Kidney capillary endothelial cell (primary cell): ENCODE measurements at places on chromosomes 16 and 17.
A peak's percentile ranks its signal among the peaks of the same experiment; 100 is the strongest.

GRCh38 chr17:40363111-40363827 is 1.3 kb downstream of the GJD3 start:
- DNase-seq = no peak

DNA sequence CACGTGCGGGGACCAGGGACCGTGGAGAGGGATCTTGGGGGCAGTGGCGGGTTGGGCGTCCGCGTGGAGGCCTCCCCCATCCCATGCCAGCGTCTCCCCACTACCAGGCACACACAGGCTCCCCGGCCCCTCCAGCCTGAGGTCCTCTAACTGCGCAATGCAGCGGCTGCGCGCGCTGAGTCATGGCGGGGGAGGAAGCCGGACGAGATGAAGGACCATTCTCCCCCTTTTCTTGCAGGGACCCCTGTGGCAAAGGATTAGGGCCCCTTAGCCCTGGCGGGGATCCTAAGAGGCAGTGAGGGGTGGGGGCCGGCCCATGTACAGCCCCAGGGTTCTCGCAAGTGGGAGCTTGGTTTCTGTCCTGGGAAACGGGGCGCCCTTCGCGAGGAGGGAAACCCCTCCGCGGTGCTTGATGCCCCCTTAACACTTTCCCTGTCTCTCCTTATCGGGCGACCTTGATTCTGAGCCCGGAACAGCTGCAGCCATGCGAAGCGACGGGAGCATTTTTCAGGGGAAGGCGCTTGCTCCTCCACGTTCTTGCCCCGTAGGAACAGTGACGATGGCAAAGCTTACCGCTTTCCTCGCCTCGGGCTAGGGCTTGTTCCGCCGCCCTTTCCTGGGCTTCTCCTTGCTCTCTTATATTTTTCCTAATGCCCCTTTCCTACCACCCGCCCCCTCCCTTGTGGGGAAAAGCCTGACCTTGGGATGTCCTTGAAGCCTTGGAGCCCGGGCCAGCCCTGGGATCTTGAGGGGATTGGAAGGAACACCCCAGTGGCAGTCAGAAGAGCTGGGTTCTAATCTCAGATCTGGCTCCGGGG is 592 bp downstream of the ALDOA start:
- no peak for DNase-seq

- no peak for DNase-seq
Measured at GRCh38 chr17:68803164-68803929, 151.8 kb downstream of the ABCA8 start.

- DNase-seq = peak; percentile 42
Measured at GRCh38 chr17:81398176-81398831, 3.0 kb downstream of the BAHCC1 start.

GRCh38 chr16:86961171-86961601 is 356.0 kb downstream of the C16orf95 start:
- DNase-seq = no peak

GRCh38 chr16:27847030-27847550 is 216.4 kb downstream of the GSG1L start:
- no peak for DNase-seq

DNA sequence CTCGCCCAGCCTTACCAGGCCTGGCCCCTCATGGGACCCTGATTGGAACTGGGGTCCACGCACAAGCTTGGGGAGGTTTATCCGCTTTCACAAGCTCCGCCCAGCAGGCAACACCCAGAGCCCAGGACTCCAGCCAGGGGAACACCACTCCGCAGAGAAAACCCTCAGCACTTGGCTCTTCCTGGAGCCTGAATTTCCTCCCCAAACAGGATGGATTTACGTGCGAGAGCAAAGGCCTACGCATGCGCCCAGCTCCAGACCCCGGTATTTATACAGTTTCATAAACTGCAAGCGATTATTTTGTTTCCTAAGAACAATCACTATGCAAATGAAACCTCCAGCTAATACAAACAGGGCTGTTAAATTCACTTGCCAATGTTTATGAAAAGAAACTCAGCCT is 22.8 kb downstream of the ZNF423 start:
- DNase-seq = peak; percentile 36

- peak; percentile 57 for DNase-seq
Measured at GRCh38 chr17:1003972-1004768, 7.2 kb downstream of the TIMM22 start.

- no peak for DNase-seq
Measured at GRCh38 chr16:75319513-75320411, 68.3 kb upstream of the BCAR1 start.

DNA sequence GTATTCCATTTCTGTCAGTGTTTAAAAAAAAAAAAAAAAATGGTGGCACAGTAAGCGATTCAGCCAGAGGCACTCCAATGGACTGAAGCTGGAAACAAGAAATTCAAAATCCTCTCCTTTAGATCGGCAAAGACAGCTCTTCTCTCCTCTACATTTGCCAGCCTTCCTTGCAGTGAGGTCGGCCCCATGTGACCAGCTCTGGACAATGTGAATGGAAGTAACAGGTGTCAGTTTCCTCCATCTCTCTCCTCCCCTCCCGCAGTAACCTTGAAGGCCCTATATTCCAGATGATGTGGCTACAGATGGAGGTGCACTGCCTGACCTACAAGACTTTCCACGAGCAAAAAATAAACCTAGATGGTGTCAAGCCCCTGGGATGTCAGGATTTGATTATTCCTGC is 15.0 kb downstream of the CUEDC1 start:
- no peak for DNase-seq

DNA sequence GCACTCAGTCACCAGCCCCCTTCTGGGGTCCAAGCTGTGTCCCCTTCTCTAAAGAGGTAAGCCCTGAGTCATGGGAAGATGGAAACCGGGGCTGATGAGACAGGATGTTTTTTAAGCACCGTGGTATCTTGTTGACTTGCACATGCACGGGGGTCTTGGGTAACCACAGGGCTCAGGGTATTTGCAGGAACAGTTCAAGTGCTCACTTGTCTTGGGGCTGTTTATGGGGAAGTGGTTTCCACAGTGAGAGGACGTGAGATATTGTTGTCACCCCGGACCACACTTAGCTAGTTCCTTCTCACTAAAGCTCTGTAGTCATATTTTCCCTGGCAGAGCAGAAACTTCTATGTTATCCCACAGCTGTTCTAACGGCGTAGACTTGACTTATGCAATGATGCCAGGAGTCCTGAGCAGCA is 7.7 kb downstream of the CCL3L1 start:
- DNase-seq = no peak
